ENCODE measurements at places on chromosomes 2 and 18.

DNA sequence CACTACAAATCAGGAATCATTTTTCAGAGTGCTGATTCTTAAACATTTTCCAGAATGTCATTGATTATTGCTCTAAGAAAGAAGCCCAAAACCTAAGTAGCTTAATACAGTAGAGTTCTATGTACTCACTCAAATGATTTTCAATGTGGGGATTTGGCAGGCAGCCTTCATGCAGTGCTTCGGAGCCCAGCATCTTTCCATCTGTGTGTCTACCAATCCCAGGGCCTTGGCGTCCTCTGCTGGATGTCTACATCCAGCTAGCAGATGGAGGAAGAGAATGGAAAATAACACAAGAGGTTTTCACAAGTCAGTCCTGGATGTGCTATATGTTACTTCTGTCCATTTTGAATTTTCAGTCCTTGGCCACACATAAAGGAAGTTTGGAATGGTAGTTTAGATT lies 151.8 kb downstream of the RDH14 start:
- DNase-seq: no peak

DNA sequence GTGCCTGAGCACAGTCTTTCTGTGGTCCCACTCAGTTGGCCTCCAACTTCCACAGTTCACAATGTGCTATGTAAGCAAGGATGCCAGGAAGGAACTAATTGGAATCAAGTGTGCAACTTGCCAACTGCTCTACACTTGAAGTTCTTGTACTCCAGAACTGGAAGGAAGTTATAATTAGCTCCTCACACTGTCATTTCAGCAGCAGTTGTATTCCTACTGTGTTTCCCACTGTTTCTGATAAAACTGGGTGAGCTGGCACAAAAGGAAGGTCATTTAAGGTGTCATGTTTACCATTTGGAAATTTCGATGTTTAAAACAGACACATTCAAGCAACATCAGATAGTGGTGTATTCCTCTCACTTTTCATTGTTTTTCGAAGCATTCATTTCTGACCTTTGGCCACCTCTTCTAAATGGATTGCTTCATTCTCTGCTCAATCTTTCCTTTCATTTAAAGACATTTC lies 84.2 kb downstream of the ANTXR1 start:
- DNase-seq: no peak

DNA sequence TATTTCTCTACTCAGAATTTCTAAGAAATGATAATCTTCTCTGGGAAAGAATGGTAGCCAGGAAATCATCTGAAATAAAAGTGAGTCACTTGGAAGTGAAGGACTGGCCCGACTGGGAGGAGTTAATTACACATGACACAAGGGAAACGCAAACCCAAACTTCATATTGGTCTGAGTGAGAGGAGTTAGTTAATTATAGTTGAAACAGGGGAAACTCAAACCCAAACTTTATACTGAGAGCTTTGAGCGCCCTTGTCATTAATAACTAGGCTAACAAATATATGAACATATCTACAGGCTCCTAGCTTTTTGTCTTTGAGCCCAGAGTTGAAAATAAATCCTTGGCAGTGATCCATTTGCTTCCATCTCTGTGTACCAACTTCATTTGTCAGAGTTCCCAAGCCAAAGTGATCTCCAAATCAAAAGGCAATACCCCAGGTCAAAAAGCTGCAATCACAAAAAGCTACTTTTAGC lies 187.8 kb upstream of the COL3A1 start:
- no peak for DNase-seq

GRCh38 chr2:219551441-219552381 lies 7.9 kb downstream of the TMEM198 start:
- DNase-seq: peak; percentile 50

DNA sequence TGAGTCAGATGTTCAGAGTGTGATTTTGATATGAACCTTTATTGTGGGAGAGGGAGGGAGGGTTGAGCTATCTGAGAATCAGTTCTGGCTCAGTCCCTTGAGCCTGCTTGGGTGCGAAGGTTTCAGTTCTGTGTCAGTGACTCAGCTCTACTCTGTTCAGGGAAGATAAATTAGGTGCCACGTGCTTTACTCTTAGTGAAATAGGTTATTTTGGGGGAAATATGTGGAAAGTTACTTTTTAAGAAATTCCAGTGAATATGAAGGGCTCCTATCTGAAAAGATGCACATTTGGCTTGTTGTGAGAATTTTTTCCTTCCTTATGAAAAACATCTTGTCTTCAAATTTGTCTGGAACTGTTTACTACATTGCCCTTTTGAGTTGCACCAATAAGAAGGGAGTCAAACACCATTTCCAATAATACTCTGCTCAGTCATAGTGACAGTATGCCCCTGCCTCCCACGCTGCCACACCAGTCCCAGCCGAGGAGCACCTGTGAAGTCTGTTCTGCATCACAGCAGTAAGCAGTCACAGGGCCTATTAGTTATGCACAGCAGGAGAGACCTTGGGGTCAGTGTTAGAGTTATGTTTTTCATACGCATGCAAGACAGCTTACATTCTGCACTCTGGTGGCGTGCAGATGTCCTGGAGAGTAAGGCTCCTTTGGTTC lies 32.8 kb upstream of the DNAH7 start:
- DNase-seq: no peak

GRCh38 chr2:55239656-55240222 lies 7.3 kb downstream of the RPS27A start:
- DNase-seq: no peak

DNA sequence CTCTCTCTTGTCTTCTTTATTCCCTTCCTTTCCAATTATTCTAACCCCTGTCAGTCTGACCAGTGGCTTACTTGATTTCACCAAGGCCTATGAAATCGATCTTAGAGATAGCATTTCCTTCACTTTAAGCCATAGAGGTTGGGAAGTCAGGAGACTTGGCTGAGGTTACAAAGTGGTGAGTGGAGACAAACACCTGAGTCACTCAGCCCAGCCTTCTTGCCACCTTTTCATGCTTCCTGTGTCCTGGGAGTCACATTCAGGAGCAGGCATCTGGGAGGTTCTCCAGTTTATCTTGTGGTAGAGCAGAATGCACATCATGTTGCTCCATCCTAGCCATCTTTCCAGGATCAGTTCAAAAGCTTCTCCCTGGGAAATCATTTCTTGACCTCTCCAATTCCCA lies 59.1 kb downstream of the VSNL1 start:
- no peak for DNase-seq

- peak; percentile 67 for DNase-seq
Observed at GRCh38 chr2:153478289-153479261, at the start of gene RPRM. TSS of gene RPRM (minus strand) at chr2:153478762. CDS start at chr2:153478565, 197 bp downstream.

DNA sequence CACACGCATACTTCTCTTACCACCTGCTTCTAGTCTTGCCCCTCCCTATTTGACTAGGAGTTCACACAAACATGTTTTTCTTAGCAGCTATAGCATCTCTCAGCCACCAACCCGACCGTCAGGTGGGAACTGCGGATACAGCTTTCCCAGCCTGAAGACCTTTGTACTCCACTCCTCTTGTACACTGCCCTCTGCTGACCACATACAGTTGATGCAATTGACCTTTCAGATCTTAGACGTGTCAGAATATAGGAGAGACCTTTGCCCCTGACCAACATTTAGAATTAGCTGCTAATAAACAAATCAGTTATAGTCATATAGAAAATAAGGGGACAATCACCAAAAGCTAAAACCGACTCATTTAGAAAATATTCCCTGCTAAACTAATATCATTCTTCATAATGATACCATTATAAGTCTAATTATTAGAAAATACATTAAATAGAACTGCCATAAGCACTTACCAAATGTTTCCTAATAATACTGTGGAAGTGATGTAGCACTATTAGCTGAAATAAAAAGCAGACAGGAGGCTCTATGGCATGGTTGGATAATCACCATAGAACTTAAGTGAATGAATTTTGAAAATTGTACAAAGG lies 208.4 kb downstream of the RAD51AP2 start:
- DNase-seq: no peak

- no peak for DNase-seq
Observed at GRCh38 chr18:28175150-28175929, 1.6 kb downstream of the CDH2 start.

GRCh38 chr2:142315346-142315745 lies 184.5 kb upstream of the LRP1B start:
- DNase-seq: no peak

DNA sequence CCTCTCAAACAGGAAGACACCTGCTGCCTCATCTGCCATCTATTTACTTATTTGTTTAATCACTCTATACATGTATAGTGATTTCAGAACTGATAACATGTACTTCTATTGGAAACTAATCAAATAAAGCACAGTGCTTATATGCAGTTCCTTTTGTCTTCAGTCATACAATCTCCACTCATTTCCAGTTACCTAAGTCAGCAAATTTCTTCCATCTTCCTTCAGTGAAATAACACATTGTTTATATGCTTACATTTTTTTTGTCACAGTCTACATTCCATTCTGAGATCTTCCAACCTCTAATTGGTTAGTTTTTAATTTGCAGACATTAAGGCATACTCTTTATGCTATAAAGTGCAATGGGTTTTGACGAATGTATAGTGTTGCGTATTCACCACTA lies 300.6 kb downstream of the NAPG start:
- DNase-seq: no peak

GRCh38 chr2:112138159-112139032 lies at the start of gene FBLN7:
TSS of gene FBLN7 (plus strand) at chr2:112138385. CDS start at chr2:112138656, 271 bp downstream.
- no peak for DNase-seq

DNA sequence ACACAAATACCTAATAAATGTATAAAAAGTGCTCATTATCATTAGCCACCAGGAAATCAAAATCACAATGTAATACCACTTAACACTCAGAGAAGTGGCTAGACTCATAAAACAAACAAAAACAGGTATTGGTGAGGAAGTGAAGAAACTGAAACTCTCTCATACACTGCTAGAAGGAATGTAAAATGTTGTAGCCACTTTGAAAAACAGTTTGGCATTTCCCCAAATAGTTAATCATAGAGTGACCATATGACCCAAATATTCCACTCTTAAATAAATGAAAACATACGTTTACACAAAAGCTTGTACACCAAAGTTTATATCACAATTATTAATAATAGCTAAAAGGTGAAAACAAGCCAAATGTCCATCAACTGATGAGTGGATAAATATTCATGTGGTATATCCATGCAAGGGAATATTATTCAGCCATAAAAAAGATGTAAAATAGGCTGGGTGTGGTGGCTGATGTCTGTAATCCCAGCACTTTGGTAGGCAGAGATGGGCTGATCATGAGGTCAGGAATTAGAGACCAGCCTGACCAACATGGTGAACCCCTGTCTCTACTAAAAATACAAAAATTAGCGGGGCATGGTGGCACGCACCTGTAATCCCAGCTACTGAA lies 86.2 kb upstream of the COL5A2 start:
- no peak for DNase-seq

GRCh38 chr2:236972491-236973342 lies 113.0 kb upstream of the COPS8 start:
- DNase-seq: peak; percentile 31

DNA sequence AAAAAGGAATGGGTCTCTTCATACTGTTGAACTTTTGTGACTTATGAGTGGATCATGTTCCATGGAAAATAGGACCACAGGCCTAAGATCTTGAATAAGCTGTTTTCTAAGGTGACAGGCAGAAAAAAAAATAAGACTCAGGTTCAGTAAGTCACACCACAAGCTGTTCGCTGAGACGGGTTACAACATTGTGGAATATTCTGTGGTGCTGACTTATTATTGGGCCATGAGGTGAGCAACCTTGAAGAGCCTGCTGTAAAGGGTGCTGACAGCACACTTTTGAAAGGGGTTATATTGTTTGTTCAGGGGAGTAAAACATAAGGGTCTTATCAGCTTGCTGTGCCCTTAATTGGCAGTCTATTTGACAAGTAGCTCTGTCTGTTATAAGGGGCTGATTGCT lies 439.8 kb upstream of the SLC14A2 start:
- no peak for DNase-seq

GRCh38 chr2:102837626-102838198 lies 75.9 kb downstream of the TMEM182 start:
- no peak for DNase-seq

GRCh38 chr2:235070063-235070706 lies 118.4 kb downstream of the SH3BP4 start:
- DNase-seq: no peak

DNA sequence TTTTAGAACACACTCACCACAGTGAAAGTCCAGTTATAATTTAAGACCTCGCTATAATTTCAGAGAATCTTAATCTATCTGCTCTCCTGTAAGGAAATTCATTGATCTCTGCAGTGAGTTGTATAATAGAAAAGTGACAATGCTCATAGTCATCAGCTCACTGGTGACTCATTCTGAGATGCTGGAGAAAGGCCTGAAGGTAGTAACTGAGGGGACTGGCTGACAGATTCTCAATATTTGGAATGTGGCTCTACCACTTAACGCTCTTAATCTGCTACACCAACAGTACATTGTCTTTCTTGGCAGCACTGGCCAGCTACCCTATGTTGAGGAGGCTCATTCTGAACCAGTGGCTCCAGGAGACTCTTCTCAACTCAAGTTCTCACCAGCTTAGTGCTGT lies 246.1 kb downstream of the RPRM start:
- DNase-seq: no peak

- DNase-seq: no peak
Observed at GRCh38 chr2:37707393-37707792, 36.0 kb upstream of the CDC42EP3 start.
